ENCODE measurements at places on chromosomes 2 and 18. TPM values are rescaled to one million over a fixed set of nuclear protein-coding genes. Genes with fewer than 3 reads are reported as not detected.

ZAP70 gene
- 0.17 TPM for total RNA-seq

FAM237A gene
- total RNA-seq: not detected

MTCL1 gene
- 33.5 TPM for total RNA-seq

GDF7 gene
- under 0.01 TPM for total RNA-seq

GALM gene
- not detected for total RNA-seq

SLC9A2 gene
- total RNA-seq: 0.33 TPM

SH3RF3 gene
- total RNA-seq: 0.33 TPM

CFC1 gene
- total RNA-seq: not detected

ITPRIPL1 gene
- total RNA-seq: 1.3 TPM

STEAP3 gene
- 35.2 TPM for total RNA-seq

TACR1 gene
- total RNA-seq: not detected

ADAM23 gene
- total RNA-seq: 30.1 TPM

SP5 gene
- not detected for total RNA-seq

LIMS3 gene
- total RNA-seq: 3.4 TPM

YIPF4 gene
- total RNA-seq: 17.8 TPM

MFSD6 gene
- total RNA-seq: 71.7 TPM

Data from mammary epithelial cell (primary cell).